ENCODE measurements at places on chromosomes 12 and 14.

GRCh38 chr12:119068129-119068856, 87.0 kb downstream of the SRRM4 start:
- no peak for DNase-seq

DNA sequence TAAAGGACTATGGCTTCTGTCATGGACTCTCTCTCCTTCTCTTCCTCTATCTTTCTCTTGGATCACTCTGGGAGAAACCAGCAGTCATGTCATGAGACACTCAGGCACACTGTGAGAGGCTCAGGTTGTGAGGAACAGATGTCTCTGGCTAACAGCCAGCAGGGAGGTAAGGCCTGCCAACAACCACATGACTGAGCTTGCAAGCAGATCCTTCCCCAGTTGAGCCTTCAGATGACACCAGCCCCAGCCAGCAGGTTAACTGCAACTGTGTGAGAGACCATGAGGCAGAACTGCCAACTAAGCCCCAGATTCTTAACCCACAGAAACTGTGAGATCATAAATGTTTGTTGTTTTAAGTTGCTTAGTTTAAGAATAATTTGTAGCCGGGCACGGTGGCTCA, 90.6 kb downstream of the VCPKMT start:
- DNase-seq: no peak

DNA sequence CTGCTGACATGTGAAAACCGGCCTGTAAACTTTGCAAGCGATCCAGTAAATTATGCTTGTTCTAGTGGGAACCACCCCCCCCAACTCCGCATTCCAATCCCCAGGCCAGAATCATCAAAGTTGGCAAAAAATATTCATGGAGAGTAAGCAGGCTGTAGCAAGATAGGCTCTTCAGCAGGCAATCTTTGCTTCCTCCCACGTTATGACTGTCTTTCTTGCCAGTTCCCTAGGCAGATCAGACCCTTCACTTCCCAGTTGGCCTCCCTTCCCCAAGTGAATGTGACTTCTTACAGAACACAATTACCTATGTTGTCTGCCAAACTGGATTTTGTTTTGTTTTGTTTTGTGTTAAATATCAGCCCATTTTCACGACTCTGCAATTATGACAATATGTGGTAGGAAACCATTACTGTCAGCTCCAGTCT, 1.2 kb upstream of the PTGER2 start:
- DNase-seq: peak; percentile 54

DNA sequence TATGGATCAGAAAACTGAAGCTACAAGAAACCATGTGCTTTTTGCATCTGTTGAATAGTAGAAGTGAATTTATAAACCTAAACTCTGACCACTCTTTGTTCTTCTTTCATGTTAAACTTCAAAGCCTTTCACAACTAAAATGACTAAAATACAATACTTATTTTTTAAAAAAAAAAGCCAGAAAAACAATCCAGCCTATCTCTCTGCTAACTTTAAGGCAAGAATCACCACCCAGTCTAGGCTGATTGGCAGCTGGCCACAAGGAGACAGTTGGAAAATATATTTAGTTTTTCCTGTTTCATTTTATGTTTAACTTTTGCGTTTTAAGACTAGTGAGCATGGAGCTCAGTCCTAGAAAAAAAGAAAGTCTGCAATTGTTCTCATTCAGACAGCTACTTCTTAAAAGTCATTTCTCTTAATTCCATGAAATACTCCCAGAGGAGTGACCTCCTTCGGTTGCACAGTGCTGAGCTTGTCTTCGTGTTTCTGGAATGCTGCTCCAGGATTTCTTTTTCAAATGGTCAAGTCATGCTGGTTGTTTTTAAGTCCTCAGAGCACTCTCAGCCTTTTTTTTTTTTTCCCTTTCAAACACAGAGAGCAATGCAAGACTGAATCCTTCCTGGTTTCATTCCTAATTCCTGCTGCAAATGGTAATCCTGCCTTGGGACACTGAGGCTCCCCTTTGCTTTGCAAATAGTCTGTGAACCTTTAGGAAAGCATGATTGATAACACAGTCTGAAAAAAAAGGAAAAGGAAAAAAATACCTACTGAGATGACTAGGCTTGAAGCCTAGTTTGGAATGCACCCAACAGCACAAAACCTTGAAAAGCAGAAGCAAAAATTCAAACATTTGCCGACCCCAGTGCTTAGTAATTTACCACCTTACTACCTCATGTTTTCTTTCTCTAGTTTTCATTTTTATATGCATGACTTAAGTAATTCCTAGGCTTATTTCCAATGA, 233.3 kb upstream of the DAAM1 start:
- DNase-seq: peak; percentile 53

- no peak for DNase-seq
Observed at GRCh38 chr12:109422251-109422650, 54.8 kb downstream of the KCTD10 start.

DNA sequence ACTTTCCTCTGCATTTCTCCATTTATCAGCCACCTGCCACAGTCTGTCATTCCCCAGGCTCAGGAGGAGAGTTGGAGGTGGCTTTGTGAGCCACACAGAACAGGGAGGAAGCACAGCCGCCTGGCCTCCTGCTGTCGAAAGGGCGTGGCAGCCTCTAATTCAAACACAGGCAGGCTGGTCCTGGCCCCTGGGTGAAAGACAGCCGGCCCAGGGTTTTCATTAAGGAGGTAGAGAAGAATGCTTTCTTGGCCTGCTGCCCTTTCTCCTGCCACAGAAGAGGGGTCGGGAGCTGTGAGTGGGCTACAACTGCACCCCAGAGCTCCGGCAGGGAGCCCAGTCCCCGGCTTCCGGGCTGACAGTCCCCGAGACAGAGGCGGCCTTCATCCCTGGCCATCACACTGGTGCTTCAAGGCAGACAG, 108.6 kb upstream of the FZD10 start:
- DNase-seq: no peak

DNA sequence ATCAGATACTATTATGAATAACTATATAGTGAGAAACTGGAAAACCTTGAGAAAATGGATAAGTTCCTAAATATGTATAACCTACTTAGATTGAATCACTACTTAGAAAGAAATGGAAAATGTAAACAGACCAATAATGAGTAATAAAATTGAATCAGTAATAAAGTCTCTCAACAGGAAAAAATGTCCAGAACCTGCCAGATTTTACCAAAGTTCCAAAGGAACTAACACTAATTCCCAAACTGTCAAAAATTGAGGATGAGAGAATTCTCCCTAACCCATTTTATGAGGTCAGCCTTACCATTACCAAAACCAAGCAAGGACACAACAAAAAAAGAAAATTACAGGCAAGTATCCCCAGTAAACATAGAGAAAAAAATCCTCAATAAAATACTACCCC, 272.0 kb downstream of the RPAP3 start:
- no peak for DNase-seq

Data from MV-4-11 (cell line).